Smooth muscle cell of the brain vasculature (primary cell): ENCODE measurements at places on chromosomes 2 and 18.

DNA sequence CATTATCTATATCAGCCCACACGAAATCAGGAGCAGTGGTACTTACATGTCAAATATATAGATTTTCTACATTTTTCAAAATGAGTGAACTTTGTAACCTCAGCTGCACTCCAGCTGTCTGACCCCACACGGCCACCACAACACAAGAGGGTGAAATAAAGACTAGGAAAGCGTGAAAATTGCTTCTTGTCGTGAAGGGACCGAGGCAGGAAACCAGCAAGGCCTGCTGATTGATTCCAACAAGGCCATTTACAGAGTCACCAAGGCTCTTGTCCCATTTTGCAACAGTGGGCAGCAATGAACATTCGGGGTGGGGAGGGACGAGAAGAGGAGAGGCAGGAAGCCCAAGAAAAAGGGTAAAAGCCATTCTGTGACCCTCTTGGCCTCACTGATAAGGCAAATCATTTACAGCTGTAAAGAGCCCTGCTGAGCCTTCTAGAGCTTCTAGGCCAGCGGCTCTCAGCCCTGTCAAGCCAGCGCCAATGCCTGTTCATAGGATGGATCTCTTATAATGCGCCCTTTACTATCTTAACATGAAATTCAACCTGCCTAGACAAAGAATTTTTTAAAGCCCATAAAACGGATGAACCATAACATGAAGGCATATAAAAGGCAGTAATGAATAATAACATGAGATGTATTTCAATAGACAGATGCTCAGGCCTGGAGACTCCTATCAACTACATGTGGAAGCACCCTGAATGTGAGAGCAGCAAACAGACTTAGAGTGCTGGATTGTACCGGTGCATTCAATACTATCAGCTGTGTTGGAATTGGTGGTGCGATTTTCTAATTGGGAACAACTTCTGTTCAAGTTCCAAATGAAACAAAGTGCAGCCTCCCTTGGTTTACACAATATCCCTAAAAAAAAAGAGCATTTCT lies 269.0 kb downstream of the CDCA7 start:
- no peak for DNase-seq

DNA sequence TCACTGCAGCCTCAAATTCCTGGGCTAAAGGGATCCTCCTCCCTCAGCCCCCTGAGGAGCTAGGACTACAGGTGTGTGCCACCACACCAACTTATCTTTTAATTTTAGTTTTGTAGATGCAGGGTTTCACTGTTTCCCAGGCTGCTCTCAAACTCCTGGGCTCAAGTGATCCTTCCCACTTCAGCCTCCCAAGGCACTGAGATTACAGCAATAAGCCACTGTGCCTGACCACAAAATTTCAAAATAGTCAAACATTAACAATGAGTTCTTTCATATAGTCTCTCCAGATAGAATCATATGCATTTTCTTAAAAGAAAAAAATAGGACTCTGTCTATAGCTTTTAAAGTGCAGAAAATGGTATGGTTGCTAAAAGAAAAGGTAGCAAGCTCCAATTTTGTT lies 24.9 kb upstream of the PID1 start:
- no peak for DNase-seq

- no peak for DNase-seq
These were observed 172.3 kb downstream of the INO80D start for GRCh38 chr2:205913668-205914067.

GRCh38 chr2:118747066-118747465 lies 100.4 kb downstream of the EN1 start:
- no peak for DNase-seq

DNA sequence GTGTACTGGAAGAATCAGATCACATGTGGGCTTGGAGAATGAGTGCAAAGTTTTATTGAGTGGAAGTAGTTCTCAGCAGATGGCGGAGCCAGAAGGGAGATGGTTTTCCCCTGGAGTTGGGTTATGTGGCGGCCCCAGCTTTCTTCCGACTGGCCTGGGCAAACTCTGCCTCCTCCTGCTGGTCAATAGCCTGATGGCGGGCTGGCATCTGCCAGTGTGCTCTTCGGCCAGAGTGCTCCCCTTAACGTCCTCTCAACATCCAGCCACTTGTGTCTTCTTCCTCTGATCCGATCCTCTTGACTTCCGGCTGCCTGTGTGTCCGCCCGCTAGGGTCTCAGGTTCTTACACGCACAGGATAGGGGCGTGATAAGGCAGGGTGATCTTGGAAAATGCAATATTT lies 741.3 kb downstream of the RNF144A start:
- no peak for DNase-seq

- no peak for DNase-seq
These were observed 823.6 kb downstream of the GALR1 start for GRCh38 chr18:78073275-78073674.

- no peak for DNase-seq
These were observed 1072.4 kb downstream of the RPIA start for GRCh38 chr2:89763581-89764485.

DNA sequence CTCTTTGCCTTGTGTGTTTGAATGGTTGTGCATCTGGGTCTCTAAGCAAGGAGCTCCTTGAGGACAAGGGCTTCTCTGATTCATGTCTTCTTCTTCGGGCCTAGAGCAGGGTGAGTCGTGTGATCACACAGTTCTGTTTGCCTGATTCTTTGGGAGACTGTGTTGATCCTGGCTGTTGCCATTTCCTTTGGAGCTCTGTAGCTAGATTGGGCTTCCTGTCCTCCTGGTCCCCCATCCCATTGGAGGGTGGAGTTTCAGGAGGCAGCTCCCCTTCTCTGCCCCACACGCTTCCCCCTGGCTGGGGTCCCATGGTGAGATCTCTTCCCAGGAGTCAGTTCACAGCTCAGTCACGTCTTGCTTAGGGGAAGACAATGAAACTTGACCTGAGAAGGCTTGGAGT lies 92.8 kb downstream of the TRIB2 start:
- no peak for DNase-seq

- DNase-seq, result peak; percentile 17
These were observed 726 bp upstream of the SS18 start for GRCh38 chr18:26091047-26091630.

DNA sequence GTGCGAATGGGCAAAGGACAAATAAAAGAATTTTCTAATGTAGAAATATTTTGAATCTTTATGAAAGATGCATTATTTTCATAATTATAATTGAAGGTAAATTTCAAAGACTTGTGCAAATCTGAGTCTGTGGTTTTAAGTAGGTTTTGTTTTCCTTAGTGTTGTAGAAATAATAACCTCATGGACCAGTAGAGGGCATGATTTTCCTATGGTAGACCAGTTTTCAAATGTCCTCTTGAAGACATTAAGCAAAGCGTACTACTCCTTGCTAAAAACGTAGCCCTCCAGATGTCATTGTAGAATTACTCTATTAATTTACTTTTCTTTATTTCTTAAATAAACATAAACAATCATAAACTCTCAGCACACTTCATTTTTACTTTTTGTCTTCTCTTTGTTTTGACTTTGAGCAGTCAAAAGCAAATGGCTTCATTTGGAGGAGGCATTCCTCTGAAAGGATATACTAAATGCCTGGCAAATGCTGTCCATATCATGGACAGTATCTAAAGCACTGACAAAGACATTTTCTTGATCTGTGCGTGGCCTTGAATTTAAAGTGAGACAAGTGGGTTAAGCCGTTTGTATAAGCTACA lies 85.8 kb upstream of the FAM237A start:
- peak; percentile 6 for DNase-seq

- no peak for DNase-seq
These were observed 683 bp downstream of the MBOAT2 start for GRCh38 chr2:9002637-9003365.

GRCh38 chr2:69020496-69021426 lies 7.8 kb downstream of the ANTXR1 start:
- DNase-seq, result no peak

DNA sequence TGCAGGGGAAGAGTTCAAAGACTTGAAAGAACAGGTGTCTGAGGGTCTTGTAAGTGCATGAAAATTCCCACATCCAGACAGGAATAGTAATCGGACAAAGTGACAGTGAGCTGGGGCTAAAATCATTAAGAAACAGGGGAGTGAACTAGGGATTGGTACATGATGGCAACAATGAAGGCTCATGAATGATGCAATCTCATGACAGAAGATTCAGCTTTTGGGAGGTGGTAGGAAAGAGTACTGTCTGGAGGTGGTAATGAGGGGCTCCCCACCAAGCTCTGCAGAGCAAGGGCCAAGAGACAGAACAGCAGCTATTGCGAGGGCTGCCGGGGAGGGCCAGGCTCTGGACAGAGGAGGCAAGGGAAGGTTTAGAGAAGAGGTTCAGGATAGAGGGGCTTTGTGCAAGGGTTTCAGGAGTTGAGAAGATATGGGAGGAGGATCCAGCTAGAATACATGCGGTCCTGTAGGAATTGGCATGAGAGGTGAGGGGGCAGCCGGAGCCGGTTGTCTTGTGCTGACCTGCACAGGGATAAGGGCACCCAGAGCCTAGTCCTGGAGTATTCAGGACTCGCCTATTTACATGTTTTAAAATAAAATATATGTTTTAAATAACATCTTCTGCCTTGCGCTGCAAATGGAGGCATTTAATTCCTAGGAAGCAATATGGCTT lies 31.4 kb downstream of the MAP3K20 start:
- DNase-seq, result no peak

- DNase-seq, result no peak
These were observed 31.7 kb upstream of the DNMT3A start for GRCh38 chr2:25373269-25373981.

DNA sequence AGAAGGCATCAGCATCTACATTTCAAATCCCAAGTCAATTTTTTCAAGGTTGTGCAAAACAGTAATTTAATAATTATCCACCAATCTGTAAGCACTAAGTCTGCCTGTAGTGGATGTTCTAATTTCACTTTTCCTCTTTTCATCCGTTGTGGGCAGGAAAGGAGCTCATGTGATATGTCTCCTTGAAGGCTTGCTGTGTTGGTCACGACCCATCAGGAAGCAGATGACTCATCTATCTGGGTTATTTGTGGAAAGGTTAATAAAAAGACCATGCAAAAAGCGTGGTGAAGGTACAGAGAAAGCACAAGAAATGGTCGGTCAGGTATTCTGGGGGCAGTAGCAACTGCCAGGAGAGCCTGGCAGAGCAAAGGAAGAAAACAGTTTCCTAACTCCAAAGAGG lies 476.7 kb upstream of the RAB6C start:
- no peak for DNase-seq

GRCh38 chr2:5368263-5368662 lies 323.9 kb upstream of the SOX11 start:
- DNase-seq, result no peak

DNA sequence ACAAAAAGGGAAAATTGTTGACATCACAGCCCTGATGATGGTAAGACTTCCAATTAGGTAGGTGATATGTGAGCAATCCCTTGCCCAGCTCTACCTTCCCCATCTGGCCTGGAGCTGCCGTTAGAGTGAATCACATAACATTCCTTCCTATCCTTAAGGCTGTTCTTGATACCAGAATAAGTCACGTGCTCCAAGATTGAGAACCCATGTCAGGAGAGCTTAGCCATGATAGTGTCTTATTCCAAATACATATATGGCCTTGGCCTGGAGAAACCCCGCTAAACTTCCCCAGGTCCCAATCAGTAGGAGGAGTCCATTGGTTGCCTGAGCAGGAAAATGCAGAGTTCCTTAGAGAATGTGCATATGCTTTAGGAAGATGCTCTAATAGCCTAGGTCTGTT lies 70.0 kb upstream of the ACVR2A start:
- no peak for DNase-seq

GRCh38 chr18:31792580-31792911 lies 31.9 kb upstream of the SLC25A52 start:
- no peak for DNase-seq

DNA sequence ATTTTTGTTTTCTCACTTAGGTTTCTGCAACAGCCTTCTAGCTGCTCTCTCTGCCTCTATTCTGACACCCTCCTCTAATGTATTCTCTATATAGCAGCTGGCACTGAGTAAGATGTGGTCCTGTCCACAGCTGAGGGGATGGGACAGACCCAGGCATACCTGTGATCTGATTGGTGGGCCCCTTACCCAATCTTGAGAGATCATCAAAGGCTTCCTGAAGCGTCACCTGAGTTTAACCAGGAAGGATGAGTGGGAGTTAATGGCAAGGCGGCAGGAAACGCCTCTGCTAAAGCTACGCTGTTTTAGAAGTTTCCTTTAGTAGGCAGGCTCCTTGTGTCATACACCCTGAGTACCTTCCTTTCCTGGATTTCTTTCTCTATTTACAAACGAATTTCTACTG lies 5.7 kb upstream of the TET3 start:
- DNase-seq, result no peak

DNA sequence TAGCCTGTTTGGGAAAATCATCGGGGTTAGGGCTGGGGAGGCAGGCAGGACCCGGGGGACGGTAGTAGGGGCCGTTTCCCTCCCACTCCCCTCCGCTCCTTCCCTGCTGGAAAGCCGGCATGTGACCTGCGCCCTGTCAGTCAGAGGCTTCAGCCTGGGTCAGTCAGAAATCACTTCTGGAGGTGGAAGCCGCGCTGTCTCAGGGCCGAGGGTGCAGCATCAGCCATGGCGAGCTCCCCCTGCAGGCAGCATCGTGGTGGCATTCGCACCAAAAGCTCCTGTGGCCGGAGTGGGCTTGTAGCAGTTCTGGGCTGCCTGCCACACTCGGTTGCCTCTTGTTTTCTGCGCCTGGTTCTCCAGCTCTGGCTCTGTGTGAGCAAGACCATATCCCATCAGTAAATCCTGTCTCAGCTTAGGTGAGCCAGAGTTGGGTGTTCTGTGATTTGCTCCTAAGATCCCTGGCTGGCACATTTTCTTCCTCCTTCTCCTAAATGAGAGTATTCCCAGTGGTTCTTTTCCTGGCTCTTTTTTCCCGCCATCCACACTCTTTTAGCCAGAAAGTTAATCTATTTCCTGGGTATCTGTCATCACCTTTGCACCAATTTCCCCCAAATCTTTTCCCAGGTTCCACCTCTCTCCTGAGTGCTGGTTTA lies 123.9 kb upstream of the CD302 start:
- no peak for DNase-seq

DNA sequence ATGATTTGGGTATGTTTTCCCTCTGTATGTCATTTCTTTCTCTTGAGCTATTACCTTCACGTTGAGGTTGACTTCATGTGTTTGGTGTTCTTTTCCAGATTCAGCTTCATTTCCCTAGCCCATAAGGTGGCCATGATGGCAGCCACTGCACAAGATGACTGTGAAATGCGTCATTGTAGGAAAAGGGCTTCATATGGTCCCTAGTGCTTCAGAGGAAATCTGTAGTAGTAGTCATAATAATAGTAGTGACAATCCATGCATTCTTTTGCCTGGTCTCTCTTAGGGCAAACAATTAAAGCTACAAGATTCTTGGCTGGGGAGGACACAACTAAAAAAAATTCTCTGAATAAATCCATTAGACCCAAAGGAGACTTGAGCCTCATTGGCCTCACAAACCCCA lies 28.4 kb downstream of the AOX1 start:
- no peak for DNase-seq
